Right lobe of liver (tissue), 6 donors: ENCODE measurements at places on chromosomes 6 and 20. TPM values are rescaled to one million over a fixed set of nuclear protein-coding genes. Genes with fewer than 3 reads are reported as not detected.

DNA sequence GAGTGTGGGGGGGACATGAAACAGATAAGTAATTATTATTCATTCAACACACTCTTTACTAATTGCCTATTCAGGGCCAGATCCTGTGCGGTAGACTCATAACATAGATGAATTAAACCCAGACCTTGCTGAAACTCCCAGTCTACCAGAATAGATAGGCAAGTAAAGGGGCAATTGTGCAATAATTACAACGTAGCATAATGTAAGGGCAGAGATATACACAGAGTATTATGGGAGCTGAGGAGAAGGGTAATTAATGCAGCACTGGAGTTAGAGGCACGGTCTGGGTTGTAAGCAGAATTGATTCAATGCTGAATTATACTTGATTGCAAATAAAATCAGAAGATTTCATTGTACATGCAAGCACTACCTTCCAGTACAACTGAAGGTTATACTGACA, 29.2 kb downstream of the RIMS4 start:
- no peak overlapping the region for H3K27ac ChIP-seq
- no peaks in the 10 kb centered on the region for H3K36me3 ChIP-seq
- no peaks in the 10 kb centered on the region for H3K27me3 ChIP-seq
- no peak for DNase-seq
- H3K4me1 ChIP-seq, result no peaks in the 10 kb centered on the region

DNA sequence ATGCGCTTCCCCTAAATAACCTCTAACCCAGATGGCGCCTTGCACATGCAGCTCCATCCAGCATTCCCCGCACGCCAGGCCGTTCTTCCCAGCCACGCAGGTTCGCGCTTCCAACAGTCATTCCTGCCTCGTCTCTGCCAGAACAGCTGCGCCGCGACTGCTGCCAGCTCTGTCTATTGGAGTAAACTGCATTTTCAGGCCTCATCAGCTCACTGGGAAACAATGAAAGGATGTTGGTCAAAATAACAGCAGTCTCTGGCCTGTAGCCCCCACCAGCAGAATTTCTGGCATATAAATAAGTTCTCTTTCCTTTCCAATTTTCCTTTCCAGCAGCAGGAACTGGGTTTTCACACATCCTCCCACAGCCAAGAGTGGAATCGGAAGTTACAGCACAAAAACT, 14.6 kb downstream of the NRSN1 start:
- no peaks in the 10 kb centered on the region for H3K4me1 ChIP-seq
- no peak for DNase-seq
- no peaks in the 10 kb centered on the region for H3K36me3 ChIP-seq
- no peak overlapping the region for H3K27ac ChIP-seq
- H3K27me3 ChIP-seq, result no peaks in the 10 kb centered on the region
- H3K4me3 ChIP-seq, result no peak overlapping the region

GRCh38 chr20:38112930-38113294, 52.2 kb downstream of the TGM2 start:
- no peak for DNase-seq
- no peak overlapping the region for H3K27ac ChIP-seq
- H3K27me3 ChIP-seq, result no peaks in the 10 kb centered on the region
- H3K4me1 ChIP-seq, result no peaks in the 10 kb centered on the region
- no peak overlapping the region for H3K4me3 ChIP-seq

DNA sequence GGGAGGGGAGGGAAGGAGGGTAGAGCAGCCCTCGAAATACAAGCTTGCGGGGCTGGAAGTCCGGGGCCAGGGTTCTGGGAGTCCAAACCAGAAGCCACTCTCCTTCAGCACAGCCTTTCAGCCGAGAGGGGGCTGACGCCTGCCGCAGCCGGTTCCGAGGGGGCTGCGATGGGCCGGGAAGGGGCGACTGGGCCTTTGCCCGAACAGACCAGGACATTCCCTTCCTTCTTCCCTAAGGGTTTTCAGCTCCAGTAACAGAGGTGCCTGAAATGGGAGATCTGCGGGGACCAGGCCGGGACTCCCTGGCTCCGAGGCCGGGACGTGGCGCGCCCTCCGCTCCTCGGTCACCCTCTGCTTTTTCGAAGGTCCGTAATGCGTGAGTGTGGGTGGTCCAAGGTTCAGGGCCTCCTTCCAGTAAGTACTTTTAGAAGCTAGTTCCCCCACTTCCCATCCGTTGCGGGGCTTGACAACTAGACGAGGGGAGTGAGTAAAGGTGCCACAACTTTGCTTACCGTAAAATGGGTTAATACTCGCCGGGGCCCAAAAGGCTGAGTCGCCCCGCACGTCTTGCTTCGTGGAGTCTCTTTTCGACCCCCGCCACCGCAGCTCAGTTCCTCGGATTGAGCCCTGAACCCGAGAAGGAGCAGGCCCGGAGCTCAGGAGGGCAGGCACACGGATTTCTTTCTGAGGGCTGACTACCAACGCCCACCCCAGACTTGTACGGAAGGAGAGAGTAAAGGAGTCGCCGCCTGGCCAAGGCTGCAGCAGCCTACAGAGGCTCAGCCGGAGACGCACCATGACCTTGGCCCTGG, 2.9 kb upstream of the OLIG3 start:
- no peaks in the 10 kb centered on the region for H3K36me3 ChIP-seq
- no peak for DNase-seq
- peaks cover 18% of the 10 kb centered on the region for H3K27me3 ChIP-seq
- no peak overlapping the region for H3K27ac ChIP-seq
- no peak overlapping the region for H3K4me3 ChIP-seq
- H3K4me1 ChIP-seq, result no peaks in the 10 kb centered on the region

The LPA gene
- 13.5 TPM for total RNA-seq

The CCM2L gene
- total RNA-seq, result 0.86 TPM

DNA sequence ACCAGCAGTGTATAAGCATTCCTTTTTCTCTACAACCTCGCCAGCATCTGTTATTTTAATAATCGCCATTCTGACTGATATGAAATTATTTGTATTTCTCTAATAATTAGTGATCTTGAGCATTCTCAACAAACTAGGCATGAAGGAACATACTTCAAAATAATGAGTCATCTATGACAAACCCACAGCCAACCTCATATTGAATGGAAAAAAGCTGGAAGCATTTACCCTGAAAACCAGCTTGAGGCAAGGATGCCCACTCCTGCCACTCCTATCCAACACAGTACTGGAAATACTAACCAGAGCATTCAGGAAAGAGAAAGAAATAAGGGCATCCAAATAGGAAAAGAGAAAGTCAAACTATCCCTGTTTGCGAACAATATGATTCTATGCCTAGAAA, 390.6 kb upstream of the ID4 start:
- no peaks in the 10 kb centered on the region for H3K36me3 ChIP-seq
- H3K27ac ChIP-seq, result no peak overlapping the region
- H3K4me1 ChIP-seq, result no peaks in the 10 kb centered on the region
- no peak overlapping the region for H3K4me3 ChIP-seq

- no peak for DNase-seq
- no peaks in the 10 kb centered on the region for H3K36me3 ChIP-seq
- H3K4me1 ChIP-seq, result no peaks in the 10 kb centered on the region
- H3K4me3 ChIP-seq, result no peak overlapping the region
- H3K27ac ChIP-seq, result no peak overlapping the region
Measured at GRCh38 chr6:4446982-4447381, 311.6 kb upstream of the ECI2 start.

DNA sequence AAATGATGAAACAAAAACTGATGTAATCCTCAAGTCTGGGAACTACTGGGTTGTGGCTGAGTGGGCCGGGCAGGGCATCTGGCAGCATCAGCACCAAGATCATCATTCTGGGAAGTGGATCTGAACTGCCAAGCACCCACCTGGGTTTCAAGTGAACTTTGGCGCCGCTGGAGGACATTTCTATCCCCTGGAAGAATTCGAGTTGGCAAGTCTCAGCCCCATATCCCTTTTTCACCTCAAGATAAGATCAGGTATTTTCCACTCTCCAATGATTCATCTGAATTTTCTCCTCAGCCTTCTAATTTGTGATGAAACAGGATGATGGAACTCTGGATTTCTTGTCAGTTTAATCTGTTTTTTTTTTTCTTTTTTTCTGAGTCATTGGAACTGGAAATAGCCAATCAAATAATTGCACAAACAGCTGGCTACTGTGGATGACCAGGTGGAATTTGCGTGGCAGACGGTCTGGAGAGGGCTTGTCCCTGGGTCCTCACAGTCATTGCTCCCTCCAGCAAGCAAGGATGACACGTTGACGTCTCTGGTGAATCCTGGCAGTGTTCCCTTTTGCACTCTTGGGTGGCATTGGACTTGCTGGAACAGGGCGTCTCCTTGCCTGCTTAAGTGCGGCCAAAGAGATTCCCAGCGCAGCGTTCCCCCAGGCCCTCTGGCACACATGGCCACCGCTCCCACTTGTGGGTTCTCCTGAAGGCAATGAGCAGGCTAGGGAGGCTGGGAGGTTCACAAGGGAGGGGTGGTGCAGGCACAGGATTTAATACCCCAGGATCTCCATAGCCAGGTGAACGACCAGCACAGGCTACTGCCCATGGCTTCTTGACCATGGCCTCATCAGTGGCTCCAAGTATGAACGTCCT, 80.4 kb downstream of the DHX35 start:
- no peak overlapping the region for H3K27ac ChIP-seq
- no peaks in the 10 kb centered on the region for H3K4me1 ChIP-seq

- H3K4me1 ChIP-seq, result no peaks in the 10 kb centered on the region
- no peaks in the 10 kb centered on the region for H3K27me3 ChIP-seq
- no peak overlapping the region for H3K4me3 ChIP-seq
- DNase-seq, result no peak
- H3K36me3 ChIP-seq, result no peaks in the 10 kb centered on the region
Measured at GRCh38 chr6:6176127-6176526, 144.3 kb downstream of the F13A1 start.

- no peaks in the 10 kb centered on the region for H3K27me3 ChIP-seq
- no peaks in the 10 kb centered on the region for H3K36me3 ChIP-seq
- H3K4me1 ChIP-seq, result no peaks in the 10 kb centered on the region
- H3K4me3 ChIP-seq, result no peak overlapping the region
- no peak overlapping the region for H3K27ac ChIP-seq
- DNase-seq, result no peak
Measured at GRCh38 chr6:109434456-109434855, 6.0 kb downstream of the PPIL6 start.

The CD93 gene
- 3.9 TPM for total RNA-seq

DNA sequence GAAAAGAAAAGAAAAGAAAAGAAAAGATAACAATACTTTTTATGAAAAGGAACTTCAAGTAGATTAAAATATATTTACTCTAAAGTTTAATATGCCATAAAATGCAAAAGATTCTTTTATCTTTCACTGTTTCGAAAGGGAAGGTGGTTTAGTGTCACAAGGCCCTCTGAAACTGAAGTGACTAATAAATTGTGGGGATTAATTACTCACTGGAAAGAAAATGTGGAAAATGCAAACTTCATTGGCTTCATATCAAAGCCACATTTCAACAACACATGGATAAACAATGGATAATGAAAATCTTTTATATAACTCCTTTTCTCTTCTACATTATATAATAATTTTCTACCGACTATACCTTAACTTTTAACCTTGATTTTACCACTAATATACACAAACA, 320.5 kb upstream of the RSPO3 start:
- H3K4me3 ChIP-seq, result no peak overlapping the region
- H3K27ac ChIP-seq, result no peak overlapping the region
- no peak for DNase-seq
- no peaks in the 10 kb centered on the region for H3K27me3 ChIP-seq
- no peaks in the 10 kb centered on the region for H3K4me1 ChIP-seq

The PRR18 gene
- total RNA-seq, result 2.9 TPM

GRCh38 chr6:130525408-130525807, 159.6 kb downstream of the TMEM200A start:
- DNase-seq, result no peak
- H3K4me3 ChIP-seq, result no peak overlapping the region
- no peaks in the 10 kb centered on the region for H3K36me3 ChIP-seq
- H3K4me1 ChIP-seq, result no peaks in the 10 kb centered on the region
- H3K27ac ChIP-seq, result no peak overlapping the region
- H3K27me3 ChIP-seq, result no peaks in the 10 kb centered on the region

The DPPA5 gene
- not detected for total RNA-seq
